ENCODE measurements at places on chromosomes 16 and 17. TPM values are rescaled to one million over a fixed set of nuclear protein-coding genes. Genes with fewer than 3 reads are reported as not detected.

DNA sequence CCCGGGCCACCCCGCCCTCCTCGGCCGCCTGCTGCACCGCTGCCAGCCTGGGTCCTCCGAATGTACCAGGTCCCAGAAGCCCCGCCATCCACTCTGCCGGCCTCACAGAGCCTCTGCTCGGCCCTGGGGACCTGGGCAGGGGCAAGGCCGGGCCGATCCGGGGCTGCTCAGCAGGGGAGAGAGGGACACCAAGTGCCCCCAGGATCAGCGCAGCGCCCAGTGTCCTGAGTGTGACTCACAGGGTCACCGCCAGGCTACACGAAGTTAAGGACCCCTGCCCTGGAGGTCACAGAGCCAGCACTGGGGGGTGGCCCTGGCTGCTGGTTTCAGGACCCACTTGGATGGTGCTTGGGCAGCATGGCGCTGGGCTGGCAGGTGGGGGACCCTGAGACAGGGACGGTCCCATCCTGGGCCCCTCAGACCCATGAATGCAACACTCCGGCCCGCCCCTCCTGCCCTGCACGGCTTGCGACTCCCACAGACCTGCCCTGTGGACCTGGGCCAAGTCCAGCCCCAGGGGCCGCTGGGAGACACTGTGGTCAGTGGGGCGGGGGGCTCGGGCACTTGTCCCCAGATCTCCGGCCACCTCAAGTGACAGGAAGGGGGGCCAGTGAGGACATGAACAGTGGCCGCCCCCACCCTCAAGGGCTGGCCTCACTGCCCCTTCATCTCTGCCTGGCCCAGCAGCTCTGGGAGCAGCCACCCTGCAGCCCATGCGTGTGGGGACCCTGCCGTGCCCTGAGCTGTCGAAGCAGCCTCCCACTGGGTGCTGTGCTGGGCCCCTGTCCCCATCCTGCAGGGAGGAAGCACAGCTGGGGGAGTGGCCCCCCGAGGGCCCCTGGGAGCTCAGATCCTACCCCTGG lies 23.2 kb upstream of the SSTR5 start:
- no peaks in the 10 kb centered on the region for H3K4me1 ChIP-seq
- H3K27me3 ChIP-seq = no peaks in the 10 kb centered on the region
- no peaks in the 10 kb centered on the region for H3K36me3 ChIP-seq
- no peak overlapping the region for H3K4me3 ChIP-seq
- H3K27ac ChIP-seq = no peak overlapping the region
- DNase-seq = no peak

- no peaks in the 10 kb centered on the region for H3K4me1 ChIP-seq
- H3K27me3 ChIP-seq = peaks cover 4% of the 10 kb centered on the region
- no peaks in the 10 kb centered on the region for H3K36me3 ChIP-seq
- H3K4me3 ChIP-seq = no peak overlapping the region
- no peak for DNase-seq
Observed at GRCh38 chr16:58418601-58419000, 26.3 kb downstream of the GINS3 start.

DNA sequence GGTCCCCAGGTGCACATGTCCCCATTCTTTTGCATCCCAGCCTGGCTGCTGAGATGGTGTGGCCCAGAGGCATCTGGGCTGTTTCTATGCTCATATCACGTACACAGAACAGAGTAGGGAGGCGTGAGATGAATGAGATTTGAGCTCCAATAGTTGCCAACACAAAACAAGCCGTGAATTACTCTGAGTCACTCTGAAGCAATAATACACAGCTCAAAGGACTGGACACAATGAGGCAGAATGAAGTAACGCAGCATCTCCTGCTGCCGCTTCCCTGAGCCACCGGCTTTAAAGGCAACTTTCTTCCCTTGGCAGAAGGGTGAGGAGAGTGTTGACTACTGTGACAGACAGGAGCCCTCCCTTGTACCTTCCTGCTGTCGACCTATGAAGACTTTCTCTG lies 33.9 kb upstream of the CLEC18B start:
- H3K4me1 ChIP-seq = no peaks in the 10 kb centered on the region
- no peak for DNase-seq
- H3K27ac ChIP-seq = no peak overlapping the region

DNA sequence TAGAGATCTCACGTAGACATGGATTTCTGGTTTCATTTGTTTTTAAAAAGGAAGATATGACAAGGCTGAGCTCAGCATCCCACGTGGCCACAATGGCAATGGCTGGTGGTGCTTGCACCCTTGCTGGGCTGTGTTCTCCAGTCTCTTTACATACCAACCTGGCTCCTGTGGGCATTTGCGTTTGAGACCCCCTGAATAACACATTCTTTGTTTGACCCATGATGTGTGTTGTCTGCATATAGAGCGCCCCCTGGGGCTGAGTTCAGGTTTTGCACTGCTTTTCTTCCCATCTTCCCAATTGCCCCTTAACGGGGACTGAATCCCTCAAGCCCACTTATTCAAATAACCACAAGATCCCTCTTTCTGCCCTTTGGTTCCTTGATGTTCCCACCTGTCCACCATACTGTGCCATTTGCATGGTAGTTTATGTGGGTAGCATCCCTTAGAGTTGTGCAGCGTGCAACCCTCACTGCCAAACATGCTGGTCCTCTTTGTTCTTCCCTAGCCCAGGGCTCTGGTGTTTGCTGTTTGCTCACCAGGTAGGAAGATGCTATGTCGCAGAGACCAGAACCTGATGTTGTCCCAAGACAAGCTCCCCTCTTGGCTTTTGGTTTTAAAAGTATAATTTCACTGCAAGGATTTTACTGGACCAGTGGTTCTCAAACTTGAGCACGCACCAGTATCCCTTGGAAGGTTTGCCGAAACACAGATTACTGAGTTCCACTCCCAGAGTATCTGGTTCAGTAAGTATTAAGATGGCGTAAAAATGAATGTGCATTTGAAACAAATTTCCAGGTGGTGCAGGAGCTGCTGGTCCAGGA lies 38.5 kb upstream of the NKD1 start:
- H3K27ac ChIP-seq = no peak overlapping the region
- H3K4me1 ChIP-seq = no peaks in the 10 kb centered on the region

GRCh38 chr16:53925526-53925925 lies 221.6 kb downstream of the FTO start:
- H3K27ac ChIP-seq = no peak overlapping the region
- H3K36me3 ChIP-seq = peaks cover 5% of the 10 kb centered on the region
- no peak overlapping the region for H3K4me3 ChIP-seq
- H3K4me1 ChIP-seq = peaks cover 5% of the 10 kb centered on the region

DNA sequence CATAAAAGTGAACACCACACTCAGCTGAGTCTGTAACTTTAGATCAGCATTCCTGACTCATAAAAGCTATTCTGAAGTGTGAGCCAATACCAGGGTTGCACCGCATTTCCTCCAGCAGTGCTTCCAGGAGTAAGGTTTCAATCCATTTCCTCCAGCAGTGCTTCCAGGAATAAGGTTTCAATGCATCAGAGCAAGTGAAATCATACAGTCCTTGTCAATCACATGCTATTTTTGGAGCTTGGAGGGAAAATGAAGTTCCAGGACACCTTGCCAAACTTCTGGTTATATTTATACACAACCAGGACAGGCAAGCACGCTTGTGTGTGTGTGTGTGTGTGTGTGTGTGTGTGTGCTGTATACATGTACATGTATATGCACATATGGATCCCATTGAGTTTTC lies 327.6 kb downstream of the GRIN2A start:
- no peak overlapping the region for H3K27ac ChIP-seq
- no peak overlapping the region for H3K4me3 ChIP-seq
- H3K36me3 ChIP-seq = no peaks in the 10 kb centered on the region
- H3K27me3 ChIP-seq = no peaks in the 10 kb centered on the region

- no peaks in the 10 kb centered on the region for H3K36me3 ChIP-seq
- no peak overlapping the region for H3K4me3 ChIP-seq
- H3K27ac ChIP-seq = no peak overlapping the region
Observed at GRCh38 chr17:6510321-6510977, 45.9 kb downstream of the PITPNM3 start.

DNA sequence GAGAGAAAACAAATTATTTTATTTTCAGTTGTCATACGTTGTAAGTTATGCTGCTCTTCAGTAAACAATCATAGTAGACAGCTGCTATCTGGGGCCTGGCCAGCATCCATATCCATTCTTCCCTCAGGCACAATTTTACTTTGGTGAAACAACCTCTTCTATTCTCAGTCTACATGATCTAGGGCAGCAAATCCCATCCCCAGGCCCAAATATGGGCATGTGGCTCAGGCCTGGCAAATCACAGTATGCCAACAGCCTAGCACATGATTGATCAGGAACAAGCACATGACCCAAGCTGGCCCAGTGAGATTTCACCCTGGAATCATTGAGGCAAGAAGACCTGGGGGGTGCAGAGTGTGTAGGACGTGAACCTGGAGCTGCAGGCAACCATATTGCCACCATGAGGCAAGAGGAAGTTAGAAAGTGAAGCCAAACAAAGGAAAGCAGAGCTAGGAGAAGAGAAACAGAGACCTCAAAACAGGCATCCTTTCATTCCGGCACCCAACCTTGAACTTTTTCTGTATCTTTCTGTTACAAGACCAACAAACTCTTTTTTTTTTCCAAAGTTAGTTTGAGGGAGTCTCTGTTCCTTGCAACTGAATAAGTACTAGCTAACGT lies 10.3 kb upstream of the ABCC12 start:
- DNase-seq = no peak

The SHISA6 gene
- not detected for total RNA-seq

DNA sequence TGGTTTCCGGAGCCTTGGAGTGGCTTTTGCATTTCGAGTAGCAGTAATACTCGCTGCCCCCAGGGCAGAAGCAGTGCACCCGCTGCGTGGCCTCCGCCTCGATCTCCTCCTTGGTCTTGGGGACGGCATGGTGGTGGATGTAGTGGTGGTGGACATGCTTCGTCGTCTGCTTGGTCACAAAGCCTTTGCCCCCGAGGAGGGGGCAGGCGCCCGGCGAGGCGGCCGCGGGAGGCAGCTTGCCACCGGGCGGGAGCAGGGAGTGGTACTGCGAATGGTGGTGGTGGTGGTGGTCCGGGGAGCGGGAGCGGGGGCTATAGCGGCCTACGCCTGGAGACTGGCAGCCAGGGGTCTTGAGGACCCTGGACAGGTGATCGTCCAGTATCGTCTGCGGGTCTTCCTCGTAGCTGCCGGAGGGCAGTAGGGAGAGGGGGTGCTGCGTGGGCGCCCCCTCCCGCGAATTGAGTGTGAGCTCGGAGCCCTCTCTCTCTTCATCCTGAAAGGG lies 24.1 kb downstream of the AXIN2 start:
- peaks cover 9% of the 10 kb centered on the region for H3K4me1 ChIP-seq
- H3K4me3 ChIP-seq = no peak overlapping the region
- H3K27ac ChIP-seq = no peak overlapping the region
- no peak for DNase-seq
- H3K36me3 ChIP-seq = peaks cover 9% of the 10 kb centered on the region

DNA sequence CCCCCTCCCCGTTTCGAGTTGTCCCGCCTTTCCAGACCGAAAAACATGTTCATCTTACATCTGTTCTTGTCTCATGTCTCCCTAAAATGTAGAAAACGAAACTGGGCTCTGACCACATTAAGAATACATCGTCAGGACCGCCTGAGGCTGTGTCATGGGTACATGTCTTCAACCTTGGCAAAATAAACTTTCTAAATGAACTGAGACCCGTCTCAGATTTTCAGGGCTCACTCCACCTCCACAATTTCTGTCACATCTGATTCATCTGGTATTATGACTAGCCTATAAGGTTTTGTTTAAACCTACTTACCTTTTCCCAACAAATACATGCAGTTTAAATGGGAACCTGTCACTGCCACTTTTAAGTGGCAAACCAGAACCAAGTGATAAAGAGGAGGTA lies 621 bp downstream of the SDR42E1 start:
- DNase-seq = peak; percentile 20
- H3K4me3 ChIP-seq = peak overlapping the region; percentile 85

GRCh38 chr16:89319886-89320781 lies 102.6 kb downstream of the ZNF778 start:
- peak overlapping the region; percentile 71 for H3K27ac ChIP-seq
- DNase-seq = peak; percentile 71
- peaks cover 95% of the 10 kb centered on the region for H3K4me1 ChIP-seq
- peak overlapping the region; percentile 15 for H3K4me3 ChIP-seq

DNA sequence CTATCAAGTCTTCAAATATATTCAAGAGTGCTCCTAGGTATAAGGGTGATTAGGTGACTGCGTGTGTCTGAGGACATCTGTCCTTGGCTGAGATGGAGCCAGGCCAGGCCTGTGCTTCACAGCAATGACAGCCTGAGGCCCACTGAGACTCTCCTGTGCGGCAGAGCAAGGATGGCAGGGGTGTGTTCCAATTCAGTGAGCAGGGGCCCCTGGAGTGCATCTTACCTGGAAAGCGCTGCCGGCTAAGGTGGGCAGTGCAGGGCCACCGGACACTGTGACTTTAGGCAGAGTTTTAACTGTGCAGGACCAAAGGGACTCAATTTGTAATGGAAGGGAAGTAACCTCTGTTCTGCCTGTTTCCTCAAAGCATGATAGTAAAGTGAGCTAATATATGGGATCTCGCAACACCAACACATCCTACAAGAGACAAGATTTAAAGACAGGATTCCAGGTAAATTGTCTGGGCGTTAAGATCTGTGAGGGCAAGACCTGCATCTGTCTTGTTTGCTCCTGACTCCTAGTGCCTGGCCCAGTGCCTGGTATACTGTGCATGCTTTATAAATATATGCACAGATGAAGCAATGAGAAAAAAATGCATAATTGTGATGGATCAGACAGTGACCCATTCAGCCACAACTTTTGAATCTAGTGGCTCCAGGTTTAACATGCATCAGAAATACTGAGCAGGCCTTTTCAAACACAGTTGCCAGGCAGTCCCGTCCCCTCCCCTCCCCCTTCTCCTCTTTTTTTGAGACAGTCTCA lies 86.7 kb downstream of the MRC2 start:
- H3K4me3 ChIP-seq = no peak overlapping the region
- H3K27ac ChIP-seq = no peak overlapping the region
- DNase-seq = no peak
- H3K4me1 ChIP-seq = peaks cover 6% of the 10 kb centered on the region
- no peaks in the 10 kb centered on the region for H3K36me3 ChIP-seq

DNA sequence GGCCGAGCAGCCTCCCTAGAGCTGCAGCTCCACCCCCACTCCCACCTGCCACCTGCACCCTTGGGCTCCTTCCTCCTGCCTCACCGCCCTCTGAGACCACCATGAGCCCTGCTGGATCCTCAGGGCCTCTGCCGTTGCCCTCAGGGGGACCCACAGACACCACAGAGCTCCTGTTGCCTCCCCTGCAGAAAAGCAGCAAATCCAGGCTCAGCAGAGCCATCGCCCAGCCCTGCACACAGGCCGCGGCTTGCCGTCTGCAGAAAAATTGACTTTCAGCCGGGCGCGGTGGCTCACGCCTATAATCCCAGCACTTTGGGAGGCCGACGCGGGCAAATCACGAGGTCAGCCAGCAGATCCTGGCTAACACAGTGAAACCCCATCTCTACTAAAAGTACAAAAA lies 7.0 kb upstream of the PPP1R27 start:
- no peak for DNase-seq
- H3K27ac ChIP-seq = no peak overlapping the region
- H3K4me1 ChIP-seq = no peaks in the 10 kb centered on the region
- H3K4me3 ChIP-seq = no peak overlapping the region
- H3K36me3 ChIP-seq = peaks cover 21% of the 10 kb centered on the region

The MOSMO gene
- 5.4 TPM for total RNA-seq

- H3K4me1 ChIP-seq = peaks cover 3% of the 10 kb centered on the region
- no peaks in the 10 kb centered on the region for H3K36me3 ChIP-seq
- H3K4me3 ChIP-seq = no peak overlapping the region
- no peak overlapping the region for H3K27ac ChIP-seq
Observed at GRCh38 chr16:75271441-75272096, 20.1 kb upstream of the BCAR1 start.

- H3K4me1 ChIP-seq = no peaks in the 10 kb centered on the region
- H3K27ac ChIP-seq = no peak overlapping the region
- DNase-seq = no peak
- H3K4me3 ChIP-seq = no peak overlapping the region
Observed at GRCh38 chr17:16881239-16881924, 90.5 kb downstream of the TNFRSF13B start.
